ENCODE measurements at places on chromosomes 1 and 21. TPM values are rescaled to one million over a fixed set of nuclear protein-coding genes. Genes with fewer than 3 reads are reported as not detected.

The NTNG1 gene
- polyA plus RNA-seq = not detected

The CASQ1 gene
- polyA plus RNA-seq = not detected

The ARHGAP30 gene
- 98.0 TPM for polyA plus RNA-seq

The NSL1 gene
- 70.6 TPM for polyA plus RNA-seq

The COL16A1 gene
- polyA plus RNA-seq = not detected

The FALEC gene
- not detected for polyA plus RNA-seq

The A3GALT2 gene
- not detected for polyA plus RNA-seq

The LCE2B gene
- polyA plus RNA-seq = not detected

The CRYZL1 gene
- polyA plus RNA-seq = 50.2 TPM

The PTGFRN gene
- polyA plus RNA-seq = not detected

The IRF2BP2 gene
- polyA plus RNA-seq = 28.2 TPM
